ENCODE measurements at places on chromosomes 3 and 15.

DNA sequence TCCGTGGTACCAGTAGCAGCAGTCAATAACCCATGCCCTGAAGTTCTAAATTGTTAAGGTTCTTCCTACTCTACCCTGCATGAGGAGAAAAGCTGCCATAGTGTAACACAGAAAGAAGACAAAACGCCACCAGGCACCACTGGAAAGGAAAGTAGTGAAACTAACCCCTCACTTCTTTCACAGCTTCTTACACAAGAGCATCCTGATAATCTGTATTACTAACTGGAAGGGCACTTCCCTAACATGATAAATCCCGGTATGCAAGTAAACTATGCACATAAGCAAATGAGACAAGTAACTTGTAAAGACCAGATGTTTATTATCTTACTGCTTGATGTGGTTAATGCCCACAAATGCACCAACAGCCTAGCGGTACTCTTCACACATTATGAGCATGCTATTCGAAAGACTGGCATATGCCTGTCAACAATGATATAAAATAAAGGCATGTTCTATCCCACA lies 141.3 kb downstream of the ADAM10 start:
- no peak for DNase-seq

- DNase-seq: no peak
These were observed 9.5 kb downstream of the HMG20A start for GRCh38 chr15:77430213-77430612.

GRCh38 chr3:117243657-117244056 lies 534.1 kb downstream of the TUSC7 start:
- DNase-seq: no peak

DNA sequence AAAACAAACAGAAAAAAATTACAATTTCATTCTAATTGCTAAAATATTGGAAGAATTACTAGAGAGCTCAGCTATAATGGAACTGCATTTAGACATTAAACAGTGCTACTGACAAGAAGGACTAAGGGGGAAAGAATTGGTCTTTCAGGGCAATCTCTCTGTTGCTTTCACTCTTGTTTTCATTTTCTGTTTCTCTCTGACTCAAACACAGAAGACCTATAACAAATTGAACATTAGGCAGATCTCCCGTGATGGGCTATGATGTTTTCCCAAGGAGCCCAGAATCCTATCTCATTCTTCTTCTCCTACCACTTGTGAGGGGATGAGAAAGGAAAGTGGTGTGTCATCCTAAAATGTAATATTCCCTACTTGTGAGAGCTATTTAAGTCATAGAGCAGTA lies 358.0 kb upstream of the TGFBR2 start:
- no peak for DNase-seq

- DNase-seq: no peak
These were observed 24.5 kb downstream of the MB21D2 start for GRCh38 chr3:192892981-192893700.

DNA sequence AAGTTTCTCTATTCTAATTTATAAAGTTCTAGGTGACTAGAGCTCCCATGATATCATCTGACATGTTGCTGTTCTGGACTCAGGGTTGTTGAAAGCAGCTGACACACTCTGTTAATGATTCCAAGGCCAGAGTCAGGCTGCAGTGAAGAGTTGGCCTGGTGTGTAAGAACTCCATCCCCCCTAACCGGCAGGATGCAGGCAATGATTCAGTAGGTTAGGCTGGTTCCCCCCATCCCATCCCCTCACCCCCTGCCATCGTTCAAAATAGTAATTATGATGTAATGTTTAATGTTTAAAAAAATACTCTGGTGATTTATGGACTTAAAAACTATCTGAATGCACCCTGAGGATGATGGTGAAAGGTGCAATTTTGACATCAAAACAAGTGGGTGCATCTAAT lies 4.6 kb upstream of the TRIM71 start:
- DNase-seq: no peak

DNA sequence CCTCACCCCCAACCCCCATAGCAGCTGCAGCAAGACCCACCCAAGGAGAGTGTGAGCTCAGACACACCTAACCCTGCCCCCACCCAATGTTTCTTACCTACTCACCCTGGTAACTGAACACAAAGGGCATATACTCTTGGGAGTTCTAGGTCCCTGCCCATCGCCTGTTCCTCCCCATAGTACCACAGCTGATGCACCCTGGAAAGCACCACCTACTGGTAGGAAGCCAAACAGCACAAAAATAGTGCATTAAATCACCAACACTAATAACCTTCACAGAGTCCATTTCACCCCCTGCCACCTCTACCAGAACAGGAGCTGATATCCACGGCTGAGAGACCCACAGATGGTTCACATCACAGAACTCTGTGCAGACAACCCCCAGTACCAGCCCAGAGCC lies 245.2 kb downstream of the EFHB start:
- no peak for DNase-seq

GRCh38 chr3:49674497-49674983 lies 389 bp downstream of the APEH start:
- DNase-seq: no peak

GRCh38 chr3:179074656-179075055 lies 3.0 kb upstream of the ZMAT3 start:
- no peak for DNase-seq

GRCh38 chr3:98541695-98542094 lies 9.9 kb downstream of the GPR15 start:
- no peak for DNase-seq

- no peak for DNase-seq
These were observed 36.2 kb downstream of the GTF2E1 start for GRCh38 chr3:120778776-120779175.

- DNase-seq: no peak
These were observed 46.9 kb upstream of the FGD5 start for GRCh38 chr3:14771593-14772497.

- DNase-seq: no peak
These were observed 26.2 kb upstream of the IL20RB start for GRCh38 chr3:136931606-136932005.

DNA sequence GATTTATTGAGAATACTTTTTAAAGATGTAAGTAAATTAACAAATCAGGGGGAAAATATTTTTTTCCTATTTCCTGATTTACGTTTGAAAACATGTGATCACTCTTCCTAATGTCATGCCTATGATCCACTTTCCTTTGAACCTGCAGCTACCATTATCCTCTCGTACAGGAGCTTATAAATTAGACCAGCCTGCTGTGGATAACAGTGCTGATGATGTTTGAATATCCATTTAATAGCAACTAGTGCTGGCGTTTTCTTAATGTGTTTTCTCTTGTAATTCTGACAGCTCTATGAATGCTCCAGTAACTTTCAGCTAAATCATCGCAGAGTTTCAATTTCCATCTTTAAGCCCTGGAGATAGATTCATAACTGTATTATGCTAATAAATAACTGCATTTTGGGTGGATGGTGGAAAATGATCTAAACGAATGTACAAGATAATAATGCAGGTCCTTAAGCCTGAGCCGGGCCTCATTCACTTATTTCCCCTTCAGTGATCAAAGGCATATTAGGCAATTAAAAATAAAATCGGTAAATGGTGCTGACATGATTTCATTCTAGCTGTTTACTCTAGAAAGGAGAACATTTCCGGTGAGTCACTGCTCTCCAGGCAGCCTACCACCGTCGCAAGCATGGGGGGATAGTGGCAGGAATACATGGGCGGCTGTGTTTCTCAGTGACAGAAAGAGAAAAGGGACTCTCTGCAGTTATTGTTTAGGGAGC lies 58.5 kb upstream of the SLC24A5 start:
- DNase-seq: no peak

GRCh38 chr3:195059006-195059350 lies 212.0 kb downstream of the XXYLT1 start:
- no peak for DNase-seq

- no peak for DNase-seq
These were observed 6.8 kb upstream of the RTP2 start for GRCh38 chr3:187709155-187709554.

- DNase-seq: no peak
These were observed 14.3 kb upstream of the HPS3 start for GRCh38 chr3:149115114-149115513.

GRCh38 chr3:133443649-133444422 lies 44.0 kb downstream of the BFSP2 start:
- DNase-seq: no peak

DNA sequence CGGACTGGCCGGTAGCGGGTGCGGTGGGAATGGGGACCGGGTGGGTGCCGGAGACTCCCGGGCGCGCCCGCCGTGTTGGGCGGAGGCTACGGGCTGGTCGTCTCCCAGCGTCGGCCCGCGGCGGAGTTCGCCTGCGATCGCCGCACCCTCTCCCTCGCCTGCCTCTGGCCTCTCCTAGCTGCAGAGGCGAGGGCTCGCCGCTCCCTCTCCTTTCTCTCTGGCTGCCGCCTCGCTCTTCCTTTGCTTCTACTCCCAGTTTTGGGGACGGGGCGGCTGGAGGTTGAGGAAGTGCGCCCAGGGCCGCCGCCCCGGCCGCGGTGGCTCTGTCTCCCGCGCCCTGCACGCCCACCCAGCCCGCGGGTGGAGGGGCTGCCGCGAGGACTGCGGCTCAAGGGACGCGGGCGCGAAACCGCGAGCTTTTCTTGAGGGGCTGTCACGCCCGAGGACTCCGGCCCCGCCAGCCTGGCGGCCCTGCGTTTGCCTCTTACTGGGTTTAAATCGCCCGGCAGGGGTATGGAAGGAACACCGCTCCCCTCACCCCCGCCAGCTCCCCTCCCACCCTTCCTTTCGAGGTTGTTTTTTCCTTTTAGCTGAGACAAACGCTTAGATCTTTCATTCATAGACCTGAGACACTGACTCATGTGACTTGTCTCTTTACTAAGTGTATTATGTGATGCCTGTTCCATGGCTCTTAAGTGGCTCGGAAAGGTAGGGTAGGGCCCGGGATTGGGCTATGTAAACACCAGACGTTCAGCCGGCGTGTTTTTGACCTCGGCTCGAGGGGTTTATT lies 654 bp downstream of the PIK3CA start:
- no peak for DNase-seq

DNA sequence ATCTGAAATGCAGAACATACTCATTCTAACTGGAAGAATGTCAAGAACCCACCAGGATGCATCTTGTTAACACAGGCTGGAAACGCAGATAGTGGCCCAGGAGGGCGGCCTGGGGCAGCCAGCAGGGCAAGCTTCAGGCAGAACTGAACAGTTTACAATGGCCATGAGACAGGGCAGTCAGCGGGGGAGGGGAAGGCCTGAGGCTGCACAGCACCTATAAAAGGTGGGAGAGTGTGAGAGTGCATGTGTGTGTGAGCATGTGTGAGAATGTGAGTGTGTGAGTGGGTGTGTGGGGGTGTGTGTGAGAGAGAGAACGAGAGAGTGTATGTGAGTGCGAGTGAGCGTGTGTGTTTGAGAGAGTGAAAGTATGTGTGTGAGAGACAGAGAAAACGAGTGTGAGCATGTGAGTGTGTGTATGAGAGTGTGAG lies 26.8 kb upstream of the SLCO2A1 start:
- DNase-seq: no peak

DNA sequence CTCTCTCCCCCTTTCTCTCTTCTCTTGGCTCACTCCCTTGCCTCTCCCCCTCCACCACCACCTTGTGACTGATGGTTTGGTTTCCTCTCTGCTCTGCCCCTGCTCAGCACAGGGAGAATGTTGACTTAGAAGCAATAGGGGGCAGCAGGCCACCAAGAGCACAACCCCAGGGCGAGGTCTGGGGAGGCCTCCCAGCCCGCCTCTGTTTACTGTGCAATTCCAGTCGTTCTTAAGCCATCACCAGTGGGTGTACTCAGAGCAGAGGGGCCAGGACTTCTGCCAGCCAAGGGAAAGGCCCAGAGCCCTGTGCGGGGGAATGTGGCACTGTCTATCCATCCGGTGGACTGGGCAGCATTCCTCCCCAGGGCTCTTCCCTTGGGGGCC lies 5.7 kb upstream of the APEH start:
- DNase-seq: no peak

- DNase-seq: no peak
These were observed 84.7 kb downstream of the AGBL1 start for GRCh38 chr15:86164232-86164898.

GRCh38 chr15:69119683-69120395 lies 40.6 kb upstream of the GLCE start:
- no peak for DNase-seq

DNA sequence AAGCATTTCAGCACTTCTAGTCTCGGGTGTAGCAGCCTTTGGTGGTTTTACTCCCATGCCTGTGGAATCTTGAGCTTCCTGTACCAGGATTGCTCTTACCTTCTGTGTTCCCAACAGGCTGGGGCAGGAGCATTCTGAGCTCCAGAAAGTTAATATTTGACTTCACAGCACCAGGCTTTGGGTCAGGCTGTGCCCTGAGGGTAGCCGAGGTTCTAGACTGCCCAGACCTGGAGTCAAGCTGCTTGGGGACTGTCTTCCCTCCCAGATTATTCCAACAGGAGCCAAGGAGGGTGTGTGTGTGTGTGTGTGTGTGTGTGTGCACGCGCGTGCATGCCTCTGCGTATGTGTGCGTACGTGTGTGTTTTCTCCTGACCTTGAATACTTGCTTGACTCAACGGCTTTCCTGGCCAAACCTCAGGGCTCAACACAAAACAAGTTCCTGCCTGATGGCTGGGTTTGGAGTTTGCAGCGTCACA lies 94.8 kb downstream of the FLNB start:
- no peak for DNase-seq

DNA sequence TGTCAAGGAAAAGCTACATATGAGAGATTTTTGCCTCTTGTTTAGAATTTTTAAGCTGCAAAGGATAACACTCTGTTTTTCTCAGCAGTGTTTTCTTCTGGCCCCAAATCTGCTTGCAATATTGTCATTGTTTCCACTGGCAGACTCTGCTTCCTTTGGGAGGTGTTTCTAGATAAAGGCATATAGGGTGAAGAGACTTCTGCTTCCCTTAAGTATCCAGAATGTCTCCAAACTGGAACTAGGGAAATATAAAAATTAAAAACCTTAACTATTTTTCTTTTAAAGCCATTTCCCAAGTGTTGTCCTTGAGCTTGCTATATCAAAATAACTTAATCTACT lies 225.8 kb downstream of the CGGBP1 start:
- DNase-seq: no peak

DNA sequence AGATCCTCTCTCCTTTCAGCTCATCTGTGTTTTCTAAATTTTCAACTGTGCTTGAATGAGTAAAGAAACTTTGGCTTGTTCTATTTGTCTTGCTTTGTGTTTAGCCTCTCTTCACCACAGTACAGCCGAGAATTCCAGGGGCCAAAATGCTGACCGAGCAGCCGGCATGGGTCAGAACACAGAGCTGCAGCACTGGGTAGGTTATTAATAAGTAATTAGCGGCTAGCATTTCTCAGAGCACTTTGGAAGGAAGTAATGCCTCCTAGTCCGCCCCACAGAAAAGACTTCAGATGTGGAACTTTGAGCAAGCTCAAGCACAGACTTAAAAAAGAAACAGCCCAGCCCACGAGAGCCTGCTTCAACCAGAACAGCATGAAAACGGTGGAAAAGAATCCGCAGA lies 343.9 kb downstream of the ARRDC4 start:
- DNase-seq: no peak

GRCh38 chr3:74137790-74138189 lies 476.7 kb downstream of the CNTN3 start:
- no peak for DNase-seq

- DNase-seq: no peak
These were observed 79.8 kb downstream of the SEMA5B start for GRCh38 chr3:122947738-122948137.

Data from SIG-M5 (cell line).